ENCODE measurements at places on chromosomes 13 and 19.

GRCh38 chr19:42284591-42285341, 15.7 kb downstream of the CIC start:
- no peak for DNase-seq

DNA sequence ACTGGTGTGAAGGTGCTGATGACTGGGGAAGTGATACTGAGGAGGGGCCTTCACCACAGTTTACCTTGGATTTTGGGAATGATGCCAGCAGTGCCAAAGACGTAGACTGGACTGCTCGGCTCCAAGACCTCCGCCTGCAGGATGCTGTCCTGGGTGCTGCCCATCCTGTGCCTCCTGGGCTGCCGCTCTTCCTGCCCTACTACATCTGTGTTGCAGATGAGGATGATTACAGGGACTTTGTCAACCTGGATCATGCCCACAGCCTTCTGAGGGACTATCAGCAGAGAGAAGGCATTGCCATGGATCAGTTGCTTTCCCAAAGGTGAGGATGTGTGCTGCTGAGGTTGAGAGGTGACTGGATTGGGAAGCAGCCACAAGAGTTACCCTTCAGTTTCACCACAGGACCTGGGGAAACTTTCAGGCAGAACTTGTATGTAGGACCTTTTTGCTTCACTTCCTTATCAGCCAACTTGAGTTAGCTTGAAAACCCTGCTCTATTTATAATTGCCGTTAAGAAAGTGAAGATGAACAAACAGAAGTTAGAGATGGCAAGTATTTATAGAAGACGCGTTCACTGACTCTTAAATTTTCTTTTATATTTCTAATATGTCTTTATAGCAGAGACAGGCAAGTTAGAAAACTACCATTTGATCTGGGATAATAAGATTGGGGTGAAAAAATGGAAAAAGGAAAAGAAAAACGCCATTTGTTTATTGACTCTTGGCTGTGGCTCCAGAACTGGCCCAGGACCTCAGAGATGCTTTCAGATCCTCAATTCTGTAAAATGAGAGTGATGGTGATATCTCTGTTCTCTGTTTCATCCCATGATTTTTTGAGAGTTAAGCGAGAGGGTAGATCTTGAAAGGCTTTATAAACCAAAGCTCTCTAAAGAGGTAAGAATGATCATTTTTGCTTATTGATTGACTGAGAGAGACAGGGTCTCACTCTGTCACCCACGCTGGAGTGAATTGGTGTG, 5.3 kb downstream of the PDCD2L start:
- no peak for DNase-seq

GRCh38 chr19:41530184-41530534, 45.8 kb upstream of the CEACAM21 start:
- DNase-seq: no peak

DNA sequence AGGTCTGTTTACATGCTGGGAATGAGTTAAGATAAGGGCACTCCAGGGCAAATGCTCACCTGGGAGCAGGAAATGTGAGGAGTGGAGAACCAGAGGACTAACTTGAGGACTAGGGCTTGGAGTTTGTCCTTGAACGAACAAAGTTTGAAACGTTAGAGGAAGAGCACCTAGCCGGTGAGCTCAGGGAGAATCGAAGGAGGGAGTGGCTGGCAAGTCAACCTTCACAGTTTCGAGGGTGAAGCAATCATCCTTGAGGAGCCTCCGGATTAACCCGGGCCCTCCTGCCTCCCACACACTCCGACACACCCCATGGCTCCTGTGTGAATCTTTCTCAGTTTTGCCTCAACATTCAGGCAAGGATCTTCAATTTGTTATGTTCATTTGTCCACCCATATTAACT, 58.6 kb downstream of the LMO7 start:
- DNase-seq: no peak

GRCh38 chr19:52786078-52786463, 520 bp downstream of the ZNF600 start:
- DNase-seq: no peak

DNA sequence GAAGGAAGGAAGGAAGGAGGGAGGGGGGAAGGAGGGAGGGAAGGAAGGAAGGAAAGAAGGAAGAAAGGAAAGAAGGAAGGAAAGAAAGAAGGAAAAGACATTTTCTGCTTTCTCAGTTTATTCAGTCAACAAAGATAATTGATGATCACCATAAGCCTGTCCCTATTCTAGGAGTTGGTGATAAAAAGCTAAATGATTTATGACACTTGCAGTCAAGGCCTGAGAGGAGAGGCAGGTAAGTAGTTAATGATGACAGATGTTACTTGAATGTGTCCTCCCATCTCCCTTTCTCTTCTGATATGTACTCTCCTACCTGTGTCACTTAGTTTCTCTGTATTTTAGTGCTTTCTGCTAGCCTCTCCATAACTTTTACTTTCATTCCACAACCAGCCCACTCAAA, 141.3 kb downstream of the SLITRK6 start:
- no peak for DNase-seq

DNA sequence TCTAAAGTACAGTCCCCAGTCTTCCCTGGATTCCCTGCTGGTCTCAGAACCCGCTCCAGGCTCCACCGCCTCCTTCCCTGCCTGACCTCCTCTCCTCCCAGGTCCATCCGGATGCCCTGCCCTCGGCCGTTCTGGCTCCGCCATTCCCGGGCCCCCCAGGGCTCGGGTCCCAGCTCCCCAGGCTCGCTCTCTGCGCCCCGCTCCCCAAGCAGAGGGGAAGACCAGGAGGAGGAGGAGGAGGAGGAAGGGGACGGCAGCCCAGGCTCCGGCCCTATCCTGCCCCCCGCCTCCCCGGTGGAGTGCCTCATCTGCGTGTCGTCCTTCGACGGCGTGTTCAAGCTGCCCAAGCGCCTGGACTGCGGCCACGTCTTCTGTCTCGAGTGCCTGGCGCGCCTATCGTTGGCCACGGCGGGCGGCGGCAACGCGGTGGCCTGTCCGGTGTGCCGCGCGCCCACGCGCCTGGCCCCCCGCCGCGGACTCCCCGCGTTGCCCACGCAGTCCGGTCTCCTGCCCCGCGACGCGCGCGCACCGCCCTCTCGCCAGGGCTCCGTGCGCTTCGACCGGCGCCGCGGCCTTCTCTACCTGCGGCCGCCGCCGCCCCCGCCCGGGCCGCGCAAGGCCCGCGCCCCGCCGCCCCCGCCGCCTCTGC, 647 bp downstream of the RNF225 start:
- DNase-seq: no peak

- DNase-seq: no peak
Measured at GRCh38 chr13:43115141-43115540, 91.8 kb downstream of the DNAJC15 start.

DNA sequence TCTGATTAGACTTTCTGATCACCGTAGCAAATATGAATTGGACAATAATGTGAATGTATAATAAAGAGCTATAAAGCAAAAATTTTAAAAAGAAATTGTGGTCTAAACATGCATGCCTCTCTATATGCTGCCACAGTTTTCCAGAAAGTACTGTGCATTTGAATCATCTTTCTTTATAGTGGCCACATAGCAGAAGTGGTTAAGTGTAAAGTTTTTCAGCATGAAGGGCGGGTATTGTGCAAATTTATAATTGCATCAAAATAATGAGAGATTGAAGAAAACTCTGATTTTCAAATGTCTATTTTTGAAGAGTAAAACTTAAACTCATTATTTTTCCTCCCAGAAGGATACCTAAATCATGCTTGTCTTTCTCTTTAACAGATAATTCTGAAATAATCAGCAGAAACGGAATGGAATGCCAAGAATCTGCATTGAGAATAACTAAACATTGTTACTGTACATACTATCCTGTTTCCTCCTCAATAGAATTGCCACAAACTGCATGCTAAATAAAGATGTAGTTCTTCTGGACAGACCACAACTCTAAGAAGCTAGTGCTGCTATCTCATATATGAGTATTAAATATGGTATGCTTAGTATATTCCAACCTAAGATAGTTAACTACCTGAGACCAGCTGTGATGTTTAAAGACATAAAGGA, 42.9 kb upstream of the RAP2A start:
- no peak for DNase-seq

Data from nucleus accumbens (tissue), 56 donors.